ENCODE measurements at places on chromosomes 3 and 15. TPM values are rescaled to one million over a fixed set of nuclear protein-coding genes. Genes with fewer than 3 reads are reported as not detected.

DAPK2 gene
- polyA plus RNA-seq = 11.6 TPM

ISLR gene
- 1.1 TPM for polyA plus RNA-seq

CSPG5 gene
- 0.37 TPM for polyA plus RNA-seq

SEMA5B gene
- polyA plus RNA-seq = not detected

GRCh38 chr3:5276934-5277333 lies 89.4 kb downstream of the EDEM1 start:
- no peaks in the 10 kb centered on the region for H3K36me3 ChIP-seq
- H3K4me3 ChIP-seq = no peak overlapping the region
- no peaks in the 10 kb centered on the region for H3K4me1 ChIP-seq
- H3K27ac ChIP-seq = no peak overlapping the region
- no peaks in the 10 kb centered on the region for H3K27me3 ChIP-seq

- no peaks in the 10 kb centered on the region for H3K36me3 ChIP-seq
- peaks cover 4% of the 10 kb centered on the region for H3K4me1 ChIP-seq
- no peak for DNase-seq
- peaks cover 29% of the 10 kb centered on the region for H3K27me3 ChIP-seq
- no peak overlapping the region for H3K27ac ChIP-seq
Measured at GRCh38 chr15:93073465-93073952, 15.5 kb downstream of the RGMA start.

DNA sequence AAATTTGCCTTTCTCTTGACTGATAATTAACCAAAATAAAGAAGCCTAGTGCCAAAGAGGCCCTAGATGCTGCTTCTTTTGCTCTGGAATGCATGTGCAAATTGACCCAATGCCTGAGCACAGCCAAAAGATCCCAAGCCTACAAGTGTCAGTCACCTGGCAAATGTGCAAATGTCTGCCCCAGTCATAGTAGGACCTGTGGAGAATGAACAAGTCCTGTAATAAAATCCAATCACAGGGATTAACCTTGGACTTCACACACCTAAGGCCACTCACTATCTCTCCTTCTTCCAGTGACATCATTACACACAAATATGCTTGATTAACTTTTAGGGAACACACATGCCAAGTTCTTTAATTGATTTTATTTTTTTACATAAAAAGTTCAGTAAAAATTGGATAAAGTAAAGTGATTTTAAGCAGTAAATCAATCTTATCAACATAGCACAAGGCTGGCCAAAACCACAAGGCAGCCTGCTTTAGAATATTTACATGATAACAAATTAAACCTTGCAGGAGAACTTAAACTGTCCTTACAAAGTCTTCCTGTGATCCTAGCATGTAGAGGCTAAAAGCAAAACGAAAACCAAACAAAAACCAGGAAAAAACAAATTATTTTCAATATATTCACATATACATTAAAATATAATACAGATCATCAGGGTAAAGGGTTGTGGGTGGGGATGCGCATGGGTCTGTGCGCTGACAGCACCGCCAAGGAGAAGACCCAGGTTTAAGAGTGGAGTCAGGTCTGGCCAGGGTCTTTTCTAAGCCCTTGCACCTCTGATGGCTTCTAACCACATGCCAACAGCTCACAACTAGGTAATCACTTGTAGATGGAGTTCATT lies 36.8 kb downstream of the NBEAL2 start:
- no peaks in the 10 kb centered on the region for H3K27me3 ChIP-seq
- H3K4me3 ChIP-seq = no peak overlapping the region
- peaks cover 45% of the 10 kb centered on the region for H3K4me1 ChIP-seq
- peak overlapping the region; percentile 52 for H3K27ac ChIP-seq
- H3K36me3 ChIP-seq = peaks cover 8% of the 10 kb centered on the region

- H3K4me1 ChIP-seq = peaks cover 12% of the 10 kb centered on the region
- H3K27ac ChIP-seq = peak overlapping the region; percentile 100
- peak; percentile 87 for DNase-seq
- H3K4me3 ChIP-seq = peak overlapping the region; percentile 97
- H3K27me3 ChIP-seq = no peaks in the 10 kb centered on the region
Measured at GRCh38 chr15:59689626-59690236, 611 bp upstream of the BNIP2 start.

DNA sequence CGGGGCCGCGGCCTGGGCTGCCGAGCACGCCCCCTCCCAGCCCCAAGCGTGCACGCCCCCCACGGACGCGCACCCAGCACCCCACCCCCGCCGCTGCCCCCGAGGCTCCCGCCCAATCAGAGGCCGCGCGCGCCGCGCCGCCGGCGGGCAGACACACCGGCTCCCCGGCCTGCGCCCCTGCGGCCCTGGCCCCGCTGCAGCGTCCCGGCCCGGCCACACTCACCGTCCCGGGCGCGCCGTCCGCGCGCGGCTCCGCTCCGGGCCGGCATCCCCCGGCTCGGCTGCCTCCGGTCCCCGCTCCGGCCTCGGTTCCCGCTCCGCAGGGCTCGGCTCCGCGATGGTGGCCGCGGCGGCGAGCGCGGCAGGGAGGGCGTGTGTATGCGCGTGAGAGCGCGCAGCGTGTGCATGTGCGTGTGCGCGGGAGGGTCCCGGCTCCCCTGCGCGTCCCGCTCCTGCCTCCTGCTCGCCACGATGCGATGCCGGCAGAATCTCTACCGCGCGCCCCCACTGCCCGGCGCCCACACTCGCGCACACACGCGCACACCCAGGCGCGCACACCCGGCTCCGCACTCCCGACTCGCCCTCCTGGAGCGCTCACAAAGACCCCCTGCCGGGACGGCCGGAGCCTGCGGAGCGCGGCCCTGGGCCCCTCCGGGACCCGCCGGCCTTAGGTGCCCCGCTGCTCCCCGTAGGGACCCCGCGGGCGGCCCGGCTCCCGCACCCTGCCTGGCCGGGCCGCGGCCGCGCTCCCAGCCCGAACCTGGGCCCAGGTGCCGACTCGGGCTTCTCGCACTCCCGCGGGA lies 186.5 kb upstream of the LINGO1 start:
- peak overlapping the region; percentile 40 for H3K4me3 ChIP-seq
- no peaks in the 10 kb centered on the region for H3K36me3 ChIP-seq
- peaks cover 15% of the 10 kb centered on the region for H3K4me1 ChIP-seq
- peaks cover 30% of the 10 kb centered on the region for H3K27me3 ChIP-seq

DNA sequence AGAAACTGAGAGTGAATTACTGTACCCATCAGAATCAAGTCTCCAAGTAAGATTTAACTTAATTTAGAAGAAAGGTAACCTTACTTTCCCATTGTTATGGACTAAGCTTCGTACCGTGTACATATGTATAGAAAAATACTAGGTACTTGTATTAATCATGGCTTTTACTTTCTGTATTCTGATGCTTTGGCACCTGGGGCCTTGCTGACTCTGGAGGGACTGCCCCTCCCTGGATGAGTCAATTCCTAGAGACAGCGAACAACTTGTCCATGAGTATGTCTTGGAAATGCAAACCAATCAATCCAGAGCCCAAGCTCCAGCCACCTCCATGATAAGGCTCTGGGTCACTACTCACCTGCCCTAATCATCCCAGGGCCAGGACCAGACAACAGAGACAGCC lies 50.0 kb upstream of the DGKG start:
- H3K27ac ChIP-seq = no peak overlapping the region
- peaks cover 2% of the 10 kb centered on the region for H3K4me1 ChIP-seq
- no peaks in the 10 kb centered on the region for H3K36me3 ChIP-seq
- DNase-seq = no peak

GRCh38 chr3:105823149-105823867 lies 45.5 kb downstream of the CBLB start:
- DNase-seq = peak; percentile 91
- peaks cover 10% of the 10 kb centered on the region for H3K36me3 ChIP-seq
- H3K4me1 ChIP-seq = peaks cover 14% of the 10 kb centered on the region
- peak overlapping the region; percentile 61 for H3K27ac ChIP-seq
- H3K4me3 ChIP-seq = no peak overlapping the region

DNA sequence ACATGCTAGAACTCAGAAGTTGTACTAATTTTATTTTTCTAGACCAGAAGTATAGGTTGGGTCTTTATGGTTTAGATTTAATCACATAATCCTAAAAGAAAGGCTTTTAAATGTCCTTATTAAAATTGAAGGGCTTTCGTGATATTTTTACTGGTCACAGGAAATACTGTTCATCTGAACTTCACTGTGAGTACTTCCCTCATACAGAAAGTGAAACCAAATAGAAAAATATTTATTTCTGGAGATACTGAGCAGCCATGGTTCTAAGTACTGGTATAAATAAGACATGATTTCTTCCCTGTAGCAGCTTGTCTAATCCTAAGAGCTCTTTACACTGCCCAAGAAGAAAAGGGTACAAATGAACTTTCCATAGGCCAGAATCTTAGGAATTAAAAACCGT lies 2.0 kb downstream of the SNRK start:
- no peak overlapping the region for H3K4me3 ChIP-seq
- peaks cover 28% of the 10 kb centered on the region for H3K4me1 ChIP-seq
- H3K27me3 ChIP-seq = no peaks in the 10 kb centered on the region
- no peaks in the 10 kb centered on the region for H3K36me3 ChIP-seq

DNA sequence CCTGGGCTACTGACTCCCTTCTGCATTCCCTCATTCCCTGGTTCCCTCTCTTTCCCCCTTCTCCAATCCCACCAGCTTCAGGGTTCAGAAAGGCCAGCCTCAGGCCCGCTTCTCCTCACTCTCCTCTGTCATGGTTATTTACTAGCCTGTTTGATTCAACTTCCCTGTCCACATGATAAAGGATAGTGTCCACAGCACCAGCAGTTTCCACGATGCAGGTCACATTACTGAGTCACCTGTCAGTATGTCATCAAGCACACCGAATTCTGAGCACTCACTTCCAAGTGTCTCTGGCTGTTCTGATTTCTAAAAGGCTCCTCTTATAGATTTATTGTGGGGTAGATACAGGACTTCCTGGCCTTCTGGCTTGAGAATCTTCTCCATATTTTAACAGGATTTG lies 96.6 kb upstream of the CTNNB1 start:
- H3K4me1 ChIP-seq = no peaks in the 10 kb centered on the region
- no peaks in the 10 kb centered on the region for H3K27me3 ChIP-seq
- no peak for DNase-seq

GRCh38 chr3:23760325-23760724 lies 45.4 kb upstream of the UBE2E1 start:
- no peaks in the 10 kb centered on the region for H3K27me3 ChIP-seq
- no peak overlapping the region for H3K27ac ChIP-seq
- H3K36me3 ChIP-seq = no peaks in the 10 kb centered on the region

DNA sequence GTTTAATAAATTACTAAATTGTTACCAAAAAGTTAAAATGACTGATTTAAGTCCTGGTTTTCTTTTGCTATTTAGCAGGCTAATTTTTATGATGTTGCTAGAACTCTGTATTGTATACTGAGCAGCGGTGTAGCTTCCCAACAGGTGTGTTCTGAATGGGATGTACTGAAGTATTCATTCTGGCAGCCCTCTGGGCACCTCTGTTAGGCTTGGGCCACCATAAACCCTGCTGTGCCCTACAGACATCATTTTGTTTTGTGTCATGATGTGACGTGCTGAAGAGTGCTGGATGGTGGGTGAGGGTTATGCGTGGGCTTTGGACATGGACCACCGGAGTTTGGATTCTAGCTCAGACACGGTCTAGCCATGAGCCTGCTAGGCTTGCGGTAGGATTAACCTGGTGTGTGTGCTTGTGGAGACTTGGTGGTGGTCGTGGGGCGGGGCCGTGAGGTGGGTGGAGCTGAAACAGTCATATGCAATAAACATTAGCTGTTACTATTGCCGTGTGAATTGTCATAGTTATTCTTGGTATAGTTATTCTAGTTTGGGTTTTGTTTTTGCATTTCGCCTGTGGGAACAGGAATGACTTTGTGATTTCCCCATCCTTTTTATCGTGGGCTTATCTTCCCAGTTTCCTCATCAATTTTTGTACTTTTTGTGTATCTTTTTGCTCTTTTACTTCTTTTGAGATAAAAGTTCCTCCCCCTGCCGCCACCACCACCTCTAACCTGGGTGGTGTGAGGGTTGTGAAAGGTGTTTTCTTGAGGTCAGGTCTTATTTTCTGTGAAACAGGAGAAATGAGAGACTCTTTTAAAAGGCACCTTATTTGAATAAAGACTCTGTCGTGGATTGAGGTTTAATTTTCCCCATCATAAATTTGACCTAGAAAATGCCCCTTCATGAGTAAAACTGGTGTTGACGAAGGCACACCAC lies 93.7 kb downstream of the MCTP2 start:
- peak; percentile 22 for DNase-seq
- H3K4me3 ChIP-seq = no peak overlapping the region
- H3K36me3 ChIP-seq = peaks cover 2% of the 10 kb centered on the region

- H3K36me3 ChIP-seq = no peaks in the 10 kb centered on the region
- no peaks in the 10 kb centered on the region for H3K27me3 ChIP-seq
- DNase-seq = no peak
- no peak overlapping the region for H3K27ac ChIP-seq
Measured at GRCh38 chr3:193774916-193775285, 181.9 kb downstream of the OPA1 start.

- H3K4me3 ChIP-seq = no peak overlapping the region
- peaks cover 49% of the 10 kb centered on the region for H3K4me1 ChIP-seq
- H3K27me3 ChIP-seq = no peaks in the 10 kb centered on the region
- peak overlapping the region; percentile 80 for H3K27ac ChIP-seq
- H3K36me3 ChIP-seq = no peaks in the 10 kb centered on the region
- no peak for DNase-seq
Measured at GRCh38 chr3:102083473-102083872, 234.2 kb downstream of the NFKBIZ start.

DNA sequence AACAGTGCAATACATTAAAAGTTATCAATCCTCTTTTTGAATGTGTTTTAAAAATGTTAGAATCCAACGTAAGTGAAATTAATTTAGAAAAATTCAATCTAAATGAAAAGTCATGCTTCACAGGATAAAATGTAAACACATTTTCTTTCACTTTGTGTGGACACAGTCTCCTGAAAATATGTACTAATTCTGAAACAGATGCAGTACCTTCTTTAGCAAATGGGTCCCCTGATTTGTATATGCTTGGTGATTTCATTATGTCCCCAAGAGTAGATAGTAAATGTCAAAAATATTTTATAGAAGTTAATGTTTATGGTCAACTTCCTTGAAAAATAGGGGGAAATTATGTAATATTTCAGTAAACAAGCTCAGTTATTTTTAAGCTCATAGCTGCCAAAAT lies 28.9 kb downstream of the FOXP1 start:
- H3K36me3 ChIP-seq = no peaks in the 10 kb centered on the region
- H3K4me1 ChIP-seq = no peaks in the 10 kb centered on the region
- DNase-seq = no peak
- no peaks in the 10 kb centered on the region for H3K27me3 ChIP-seq
- H3K27ac ChIP-seq = no peak overlapping the region

DNA sequence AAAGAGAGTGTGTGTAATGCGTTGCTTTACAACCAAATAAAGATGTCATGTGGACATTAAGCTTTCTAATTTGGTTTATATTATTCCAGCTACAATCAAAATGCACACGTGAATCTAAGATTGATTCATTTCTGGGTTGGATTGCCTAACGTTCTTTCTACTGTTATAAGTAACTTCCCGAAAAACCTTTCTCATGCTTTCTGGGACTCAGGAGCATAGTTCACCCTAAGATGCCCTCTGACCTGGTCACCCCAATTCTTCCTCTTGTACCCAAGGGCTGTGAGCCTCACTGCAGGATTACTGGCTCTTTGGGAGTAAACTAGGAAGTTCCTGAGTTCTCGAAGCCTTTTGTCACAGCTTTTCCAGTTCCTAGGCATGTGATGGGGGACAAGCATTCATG lies 12.7 kb upstream of the LMCD1 start:
- H3K4me1 ChIP-seq = no peaks in the 10 kb centered on the region
- DNase-seq = no peak
- H3K27me3 ChIP-seq = peaks cover 9% of the 10 kb centered on the region
- no peak overlapping the region for H3K4me3 ChIP-seq
